T-helper 17 cell (primary cell): ENCODE measurements at places on chromosomes 4 and X. TPM values are rescaled to one million over a fixed set of nuclear protein-coding genes. Genes with fewer than 3 reads are reported as not detected.

Gene TMEM35A
- not detected for total RNA-seq

Gene TEX11
- total RNA-seq = not detected

Gene HTN3
- total RNA-seq = not detected

Gene CENPVL3
- total RNA-seq = not detected

Gene FAM199X
- 15.0 TPM for total RNA-seq

Gene EIF1AX
- total RNA-seq = 36.5 TPM

Gene ARMCX2
- total RNA-seq = 1.4 TPM

Gene IGSF1
- total RNA-seq = not detected

Gene AVPR2
- not detected for total RNA-seq

Gene GUCY1A1
- 14.1 TPM for total RNA-seq

Gene MBTPS2
- 4.3 TPM for total RNA-seq

Gene SHOX
- total RNA-seq = not detected

Gene HMX1
- total RNA-seq = not detected

Gene DCAF12L1
- total RNA-seq = not detected

DNA sequence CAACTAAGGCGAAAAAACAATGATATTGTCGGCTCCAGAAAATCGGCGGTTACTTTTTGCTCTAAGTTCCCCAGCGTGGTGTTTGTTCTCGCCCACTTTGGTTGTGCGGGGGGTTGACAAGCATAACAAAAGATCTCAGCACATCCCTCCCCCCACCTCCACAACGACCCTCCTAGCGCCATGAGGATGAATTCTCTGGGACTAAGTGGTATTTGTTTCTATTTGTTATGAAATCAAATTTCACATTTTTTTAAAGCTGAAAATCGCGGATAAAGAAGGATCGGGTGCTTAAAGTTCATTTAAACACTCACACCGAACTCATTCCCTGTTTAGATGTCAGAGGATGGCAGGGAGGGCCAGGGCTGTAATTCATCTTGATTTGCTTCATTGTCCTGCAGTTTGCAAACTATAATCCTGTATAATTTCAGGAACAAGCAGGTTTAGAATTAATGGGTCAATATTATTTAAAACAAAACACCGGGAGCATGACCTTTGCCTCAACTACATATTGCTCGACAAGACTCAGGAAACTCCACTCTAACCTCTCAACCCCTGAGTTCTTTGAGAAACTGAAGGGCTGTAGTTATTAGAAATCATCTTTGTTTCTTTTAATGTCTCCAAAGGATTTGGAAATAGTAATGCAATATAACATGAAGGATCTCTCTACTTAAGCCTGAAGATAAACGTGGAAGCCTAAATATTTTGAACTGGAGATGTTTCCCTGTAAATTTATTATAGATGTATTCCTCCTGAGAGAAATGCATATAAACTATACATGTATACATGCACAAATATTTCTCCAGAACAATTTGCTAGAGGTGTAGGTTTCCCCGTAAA is 6.4 kb downstream of the PITX2 start:
- peaks cover 88% of the 10 kb centered on the region for H3K27me3 ChIP-seq
- peak overlapping the region; percentile 10 for H3K4me3 ChIP-seq
- DNase-seq = no peak
- peak overlapping the region; percentile 63 for H3K27ac ChIP-seq
- H3K4me1 ChIP-seq = no peaks in the 10 kb centered on the region
- peaks cover 2% of the 10 kb centered on the region for H3K36me3 ChIP-seq

DNA sequence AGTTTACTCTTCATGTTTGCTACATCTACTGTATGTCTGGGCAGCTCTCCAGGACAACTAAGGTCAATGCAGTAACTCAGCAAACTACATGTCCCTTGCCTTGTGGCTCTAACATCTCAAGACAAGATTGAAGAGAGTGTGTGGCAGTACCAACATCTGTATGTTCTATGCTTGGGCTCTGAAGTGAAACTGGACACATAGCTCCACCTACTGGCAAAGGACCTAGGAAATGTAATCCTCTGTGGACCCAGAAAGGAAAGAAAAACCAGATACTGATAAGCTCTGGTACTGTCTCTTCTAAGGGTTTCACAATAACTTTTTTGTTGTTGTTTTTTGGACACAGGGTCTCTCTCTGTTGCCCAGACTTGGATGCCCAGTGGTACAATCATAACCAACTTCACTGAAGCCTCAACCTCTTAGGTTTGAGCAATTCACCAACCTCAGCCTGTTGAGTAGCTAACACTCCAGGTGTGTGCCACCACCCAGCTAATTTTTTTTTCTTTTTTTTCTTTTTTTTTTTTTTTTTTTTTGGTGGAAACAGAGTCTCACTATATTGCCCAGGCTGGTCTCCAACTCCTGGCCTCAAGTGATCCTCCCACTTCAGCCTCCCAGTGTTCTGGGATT is 64.1 kb downstream of the QDPR start:
- peaks cover 3% of the 10 kb centered on the region for H3K36me3 ChIP-seq
- H3K27me3 ChIP-seq = peaks cover 9% of the 10 kb centered on the region
- no peak overlapping the region for H3K27ac ChIP-seq
- DNase-seq = no peak
- H3K4me1 ChIP-seq = peaks cover 3% of the 10 kb centered on the region

DNA sequence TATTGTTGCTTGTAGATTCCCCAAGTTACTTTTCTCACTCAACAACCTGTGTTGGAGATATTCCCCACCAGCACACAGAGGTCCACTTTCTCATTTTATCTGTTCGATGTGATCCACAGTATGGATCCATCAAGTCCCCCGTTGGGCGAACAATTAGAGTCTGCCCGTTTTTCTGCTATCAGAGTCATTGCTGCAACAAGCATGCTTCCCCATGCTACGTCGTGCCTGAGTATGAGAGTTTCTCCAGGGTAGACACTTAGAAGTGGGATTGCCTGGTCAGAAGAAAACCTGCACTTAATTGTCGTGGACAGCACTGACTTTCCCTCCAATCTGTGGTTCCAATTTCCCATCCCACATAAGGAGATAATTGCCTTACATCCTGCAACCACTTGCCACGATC is 62.7 kb upstream of the SHOX start:
- no peak overlapping the region for H3K4me3 ChIP-seq
- no peak overlapping the region for H3K27ac ChIP-seq
- no peaks in the 10 kb centered on the region for H3K36me3 ChIP-seq
- no peaks in the 10 kb centered on the region for H3K27me3 ChIP-seq
- no peaks in the 10 kb centered on the region for H3K4me1 ChIP-seq

GRCh38 chr4:32824336-32824735 is 2104.2 kb downstream of the PCDH7 start:
- H3K4me3 ChIP-seq = no peak overlapping the region
- no peak overlapping the region for H3K27ac ChIP-seq
- no peaks in the 10 kb centered on the region for H3K27me3 ChIP-seq
- no peak for DNase-seq

DNA sequence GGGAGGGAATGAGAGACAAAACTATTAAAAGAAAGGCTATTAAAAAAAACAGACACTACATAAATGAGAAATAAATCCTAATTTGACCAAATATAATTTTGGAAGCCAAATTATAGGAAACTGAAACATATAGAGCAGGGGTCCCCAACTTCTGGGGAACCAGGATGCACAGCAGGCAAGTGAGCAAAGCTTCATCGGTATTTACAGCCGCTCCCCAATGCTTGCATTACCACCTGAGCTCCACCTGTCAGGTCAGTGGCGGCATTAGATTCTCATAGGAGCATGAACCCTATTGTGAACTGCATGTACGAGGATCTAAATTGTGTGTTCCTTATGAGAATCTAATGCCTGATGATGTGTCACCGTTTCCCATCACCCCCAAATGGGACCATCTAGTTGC is 28.4 kb downstream of the ABCG2 start:
- H3K4me3 ChIP-seq = no peak overlapping the region

GRCh38 chrX:150690126-150690525 is 3.1 kb upstream of the MTMR1 start:
- H3K4me3 ChIP-seq = no peak overlapping the region
- H3K27me3 ChIP-seq = no peaks in the 10 kb centered on the region
- no peak for DNase-seq
- H3K27ac ChIP-seq = peak overlapping the region; percentile 16

GRCh38 chr4:89422441-89422990 is 114.9 kb upstream of the GPRIN3 start:
- no peak for DNase-seq
- H3K27ac ChIP-seq = no peak overlapping the region
- H3K4me1 ChIP-seq = peaks cover 2% of the 10 kb centered on the region
- peaks cover 5% of the 10 kb centered on the region for H3K27me3 ChIP-seq
- no peak overlapping the region for H3K4me3 ChIP-seq

- H3K27me3 ChIP-seq = peaks cover 21% of the 10 kb centered on the region
- no peak overlapping the region for H3K4me3 ChIP-seq
- DNase-seq = no peak
- no peaks in the 10 kb centered on the region for H3K4me1 ChIP-seq
These were observed 26.5 kb downstream of the DCHS2 start for GRCh38 chr4:154465085-154465484.

- H3K27me3 ChIP-seq = peaks cover 24% of the 10 kb centered on the region
- no peak for DNase-seq
- no peaks in the 10 kb centered on the region for H3K4me1 ChIP-seq
- H3K27ac ChIP-seq = no peak overlapping the region
These were observed 56.0 kb downstream of the MAD2L1 start for GRCh38 chr4:120010646-120011045.

DNA sequence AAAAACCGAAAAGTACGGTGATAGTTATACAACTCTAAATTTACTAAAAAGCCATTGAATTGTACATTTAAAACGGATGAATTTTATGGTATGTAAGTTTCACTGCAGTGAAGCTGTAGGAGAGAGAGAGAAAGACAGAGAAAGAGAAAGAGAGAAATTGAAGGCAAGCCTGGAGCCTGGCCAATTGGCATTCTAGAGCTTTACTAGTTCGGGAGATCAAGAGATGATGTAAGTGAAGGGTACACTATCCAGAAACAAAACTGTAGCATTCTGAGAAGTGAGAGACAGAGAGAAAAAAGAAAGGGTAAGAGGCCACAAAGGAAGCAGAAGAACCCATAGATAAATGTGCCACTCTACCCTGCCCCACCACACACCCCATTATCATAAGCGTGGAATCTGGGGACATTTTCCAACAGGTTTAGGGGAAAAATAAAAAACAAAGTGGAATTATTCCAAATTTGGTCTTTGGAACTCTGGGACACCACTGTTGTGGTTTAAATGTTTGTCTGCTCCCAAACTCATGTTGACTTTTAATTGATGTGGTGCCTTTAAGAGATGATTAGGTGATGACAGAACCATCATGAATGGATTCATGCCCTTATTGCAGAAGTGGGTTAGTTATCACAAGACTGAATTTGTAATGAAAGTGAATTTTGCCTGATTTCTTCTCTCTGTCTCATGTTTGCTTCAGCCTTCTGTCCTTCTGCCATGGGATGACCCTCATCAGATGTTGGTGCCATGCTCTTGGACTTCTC is 123.0 kb upstream of the PLS3 start:
- no peaks in the 10 kb centered on the region for H3K4me1 ChIP-seq
- no peaks in the 10 kb centered on the region for H3K36me3 ChIP-seq
- H3K27me3 ChIP-seq = no peaks in the 10 kb centered on the region
- no peak overlapping the region for H3K27ac ChIP-seq

DNA sequence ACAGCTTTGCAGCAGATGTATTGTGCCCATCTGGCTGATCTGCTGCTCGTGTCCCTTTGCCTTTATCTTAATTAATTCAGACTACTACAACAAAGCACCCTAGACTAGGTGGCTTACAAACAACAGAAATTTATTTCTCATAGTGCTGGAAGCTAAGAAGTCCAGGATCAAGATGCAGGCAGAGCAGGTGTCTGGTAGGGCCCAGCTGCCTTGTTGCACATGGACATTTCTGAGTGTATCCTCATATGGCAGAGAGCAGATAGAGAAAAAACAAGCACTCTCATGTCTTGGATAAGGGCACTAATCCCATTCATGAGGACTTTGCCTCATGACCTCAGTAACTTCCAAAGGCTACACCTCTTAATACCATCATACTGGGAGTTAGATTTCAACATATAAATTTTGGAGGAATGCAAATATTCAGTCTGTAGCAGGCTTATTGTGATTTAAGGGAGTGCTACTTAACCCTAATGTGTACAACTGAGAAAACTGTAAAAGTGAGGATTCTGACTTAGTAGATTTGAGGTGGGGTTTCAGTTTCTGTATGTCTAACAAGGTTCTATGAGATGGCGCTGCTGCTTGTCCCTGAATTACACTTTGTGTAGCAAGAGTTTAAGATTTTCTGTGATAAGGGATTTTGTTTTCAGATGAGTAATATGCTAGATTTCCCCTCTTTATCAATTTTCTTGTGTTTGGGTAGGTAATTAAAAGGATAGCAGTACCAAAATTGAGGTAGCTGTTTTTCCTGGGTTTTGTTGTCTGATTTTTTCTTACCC is 473.2 kb upstream of the TECRL start:
- H3K27ac ChIP-seq = no peak overlapping the region
- H3K4me3 ChIP-seq = no peak overlapping the region
- no peaks in the 10 kb centered on the region for H3K27me3 ChIP-seq
- H3K36me3 ChIP-seq = no peaks in the 10 kb centered on the region

GRCh38 chr4:167622481-167623240 is 388.4 kb upstream of the SPOCK3 start:
- no peak overlapping the region for H3K4me3 ChIP-seq
- no peaks in the 10 kb centered on the region for H3K4me1 ChIP-seq
- H3K27me3 ChIP-seq = no peaks in the 10 kb centered on the region
- no peaks in the 10 kb centered on the region for H3K36me3 ChIP-seq
- DNase-seq = no peak
- H3K27ac ChIP-seq = no peak overlapping the region

GRCh38 chr4:77342170-77342810 is 185.3 kb downstream of the CCNG2 start:
- no peaks in the 10 kb centered on the region for H3K36me3 ChIP-seq
- H3K4me3 ChIP-seq = no peak overlapping the region
- H3K27me3 ChIP-seq = peaks cover 11% of the 10 kb centered on the region
- no peak overlapping the region for H3K27ac ChIP-seq
- DNase-seq = no peak

DNA sequence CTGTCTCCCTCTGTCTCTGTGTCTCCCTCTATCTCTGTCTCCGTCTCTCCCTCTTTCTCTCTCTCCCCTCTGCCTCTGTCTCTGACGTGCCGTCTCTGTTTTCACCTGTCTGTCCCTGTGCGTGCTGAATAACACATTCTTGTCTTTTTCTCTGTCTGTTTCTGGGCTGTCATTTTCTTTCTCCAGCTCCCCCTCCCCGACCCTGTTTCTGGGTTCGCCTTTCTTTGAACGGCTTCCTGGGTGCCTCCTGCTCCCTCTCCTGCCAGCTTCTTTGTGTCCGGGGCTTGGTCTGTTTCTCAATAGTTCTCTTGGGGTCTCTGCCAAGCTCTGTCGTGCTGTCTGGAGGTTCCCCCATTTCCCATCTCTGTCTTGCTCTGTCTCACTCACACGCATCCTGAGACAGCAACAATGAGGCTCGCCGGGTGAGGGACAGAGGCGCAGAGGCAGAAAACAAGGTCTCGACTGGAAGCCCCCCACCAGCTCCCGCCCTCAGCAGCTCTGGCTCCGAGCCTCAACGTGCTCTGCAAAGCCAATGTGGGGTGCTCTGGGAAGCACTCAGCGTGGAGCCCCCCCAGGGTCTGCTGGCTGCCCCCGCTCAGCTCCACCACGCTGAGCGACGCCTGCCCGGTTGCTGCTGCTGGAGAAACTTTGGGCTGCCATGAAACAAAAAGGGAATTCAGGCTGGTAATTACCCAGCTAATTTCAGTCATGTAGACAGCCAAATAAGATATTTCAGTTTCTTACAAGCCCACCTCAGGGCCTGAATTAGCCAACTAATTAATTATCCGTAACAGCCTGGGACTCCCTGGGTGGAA is 3.4 kb downstream of the CPLX1 start:
- H3K4me3 ChIP-seq = peak overlapping the region; percentile 4
- no peak overlapping the region for H3K27ac ChIP-seq
- peaks cover 36% of the 10 kb centered on the region for H3K27me3 ChIP-seq
- no peak for DNase-seq
- H3K4me1 ChIP-seq = no peaks in the 10 kb centered on the region
- peaks cover 6% of the 10 kb centered on the region for H3K36me3 ChIP-seq

GRCh38 chr4:8523766-8524165 is 56.4 kb upstream of the GPR78 start:
- no peak overlapping the region for H3K4me3 ChIP-seq
- no peaks in the 10 kb centered on the region for H3K4me1 ChIP-seq
- peaks cover 2% of the 10 kb centered on the region for H3K36me3 ChIP-seq
- DNase-seq = no peak
